Thoracic aorta (tissue), 2 donors: ENCODE measurements at places on chromosomes 2 and 18. TPM values are rescaled to one million over a fixed set of nuclear protein-coding genes. Genes with fewer than 3 reads are reported as not detected.

HOXD13 gene
- total RNA-seq: not detected

SOS1 gene
- 61.2 TPM for total RNA-seq

SLC14A1 gene
- total RNA-seq: 76.3 TPM

ATP5F1A gene
- 240 TPM for total RNA-seq

DNA sequence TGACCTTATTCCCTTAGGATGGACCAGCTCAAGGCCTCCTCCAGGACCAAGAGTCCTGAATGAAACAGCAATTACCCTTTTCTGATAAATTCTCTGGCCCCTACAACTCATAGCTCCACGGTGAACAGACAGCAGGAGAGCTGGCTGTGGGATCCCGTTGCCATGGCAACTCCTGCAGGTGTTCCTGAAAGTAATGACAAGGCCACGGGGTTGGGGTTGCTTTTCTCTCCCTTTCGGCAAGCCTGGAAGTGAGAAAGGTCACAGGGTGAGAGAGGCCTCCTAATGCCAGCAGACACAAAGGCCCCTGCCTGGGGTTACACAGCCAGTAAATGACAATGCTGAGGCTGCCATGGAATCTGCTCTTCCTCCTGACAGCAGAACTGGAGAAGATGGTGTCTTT is 403.0 kb downstream of the NBAS start:
- DNase-seq: no peak

DNA sequence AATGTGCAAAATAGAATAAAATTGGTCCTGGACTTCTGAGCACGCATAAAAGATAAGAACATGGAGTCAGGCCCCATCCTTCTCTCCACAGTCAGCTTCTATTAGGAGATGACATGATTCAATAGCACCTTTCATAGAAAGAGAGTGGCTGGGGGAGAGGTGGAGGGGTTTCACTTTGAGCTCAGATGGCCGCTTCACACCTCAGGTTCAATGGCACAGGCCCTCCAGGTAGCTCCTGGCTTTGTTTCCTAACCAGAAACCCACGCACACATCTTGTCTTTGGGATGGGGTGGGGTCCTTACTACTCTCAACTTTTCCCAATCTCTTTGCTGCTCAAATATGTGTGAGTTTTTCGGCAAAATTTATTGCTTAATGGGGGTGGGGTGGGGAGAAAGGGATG is 332.3 kb downstream of the CLIP4 start:
- no peak for DNase-seq

DNA sequence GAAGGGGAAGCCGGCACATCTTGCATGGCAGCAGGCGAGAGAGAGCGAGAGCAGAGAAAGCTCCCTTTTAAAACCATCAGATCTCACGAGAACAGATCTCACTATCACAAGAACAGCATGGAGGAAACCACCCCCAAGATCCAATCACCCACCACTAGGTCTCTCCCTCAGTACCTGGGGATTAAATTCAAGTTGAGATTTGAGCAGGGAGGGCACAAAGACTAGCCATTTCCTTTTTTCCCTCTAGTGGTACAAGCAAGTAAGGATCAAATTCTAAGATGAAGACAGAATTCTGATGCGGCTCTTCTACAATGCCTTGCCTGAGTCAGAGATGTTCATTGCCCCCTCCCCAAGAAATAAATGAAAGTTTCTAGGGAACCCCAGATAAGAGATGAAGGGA is 45.6 kb upstream of the ANKRD44 start:
- DNase-seq: no peak

DNA sequence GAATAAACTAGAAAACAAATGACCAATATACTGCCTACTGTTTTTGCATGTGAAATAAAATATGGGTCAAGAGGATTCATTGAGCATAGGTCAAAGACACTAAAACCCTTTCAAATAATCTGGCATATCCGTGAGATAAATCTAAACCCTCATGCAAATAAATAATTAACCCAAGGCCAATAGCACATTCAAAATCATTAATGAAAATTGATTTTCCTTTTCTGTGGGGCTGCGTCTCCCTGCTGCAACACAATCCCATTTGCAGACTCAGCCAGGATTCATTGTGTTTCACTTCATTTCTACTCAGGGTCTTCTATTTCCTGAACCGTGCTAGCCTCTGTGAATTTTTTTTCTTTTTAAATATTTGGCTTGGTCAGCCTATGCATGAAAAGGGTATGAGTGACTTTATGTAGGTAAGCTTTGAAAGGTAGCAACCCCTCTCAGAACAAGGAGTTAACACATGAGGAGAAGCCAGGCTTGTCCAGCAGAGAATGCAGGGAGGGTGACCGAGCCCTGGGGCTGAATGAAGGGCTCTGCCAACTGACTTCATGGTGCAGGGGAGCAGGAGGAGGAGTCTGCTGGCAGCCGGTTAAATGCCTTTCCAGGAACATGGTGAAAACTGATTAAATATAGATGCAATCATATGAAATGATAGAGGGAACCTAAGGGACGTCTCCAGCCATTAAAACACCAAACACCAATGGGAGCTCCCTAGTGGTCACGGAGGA is 10.3 kb upstream of the CTAGE1 start:
- DNase-seq: no peak

DNA sequence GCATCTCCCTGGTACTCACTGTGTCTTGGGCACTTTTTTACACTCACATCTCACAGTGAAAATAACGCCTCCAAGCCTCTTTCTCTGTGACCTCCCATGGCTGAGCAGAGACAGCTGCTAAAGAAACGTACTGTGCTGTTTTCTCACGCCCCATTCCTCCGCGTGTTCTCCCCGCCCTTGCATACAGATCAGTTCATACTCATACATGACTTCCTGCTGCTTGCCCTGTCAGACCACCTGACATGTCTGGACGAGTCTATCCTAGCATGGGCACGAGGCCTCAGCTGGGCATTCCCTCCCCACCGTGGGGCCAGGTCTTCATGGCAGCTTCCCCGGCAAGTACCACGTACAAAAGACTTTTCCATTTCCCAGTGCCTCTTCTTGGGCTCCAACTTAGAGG is 21.2 kb upstream of the IL1A start:
- no peak for DNase-seq

- DNase-seq: no peak
Observed at GRCh38 chr2:104976603-104977120, 61.2 kb upstream of the MRPS9 start.

DNA sequence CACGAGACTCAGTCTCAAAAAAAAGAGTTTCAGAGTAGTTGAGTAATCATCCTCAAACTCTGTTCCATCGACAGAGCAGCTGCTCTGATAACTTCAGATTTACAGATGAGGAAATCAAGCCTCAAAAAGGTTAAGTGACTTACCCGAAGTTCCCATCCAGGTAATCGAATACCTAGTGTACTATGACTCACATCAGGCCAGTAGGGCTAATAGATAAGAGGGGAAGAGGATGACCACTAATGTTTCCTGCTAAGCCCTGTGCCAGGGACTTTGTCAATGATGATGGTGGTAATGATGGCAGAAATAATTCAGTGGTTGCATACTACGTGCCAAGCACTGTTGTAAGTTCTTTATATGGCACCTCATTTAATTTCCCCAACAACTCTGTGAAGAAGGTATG is 80.9 kb downstream of the PLB1 start:
- no peak for DNase-seq

GRCh38 chr2:26648516-26648915 is 7.3 kb upstream of the CIB4 start:
- no peak for DNase-seq

- no peak for DNase-seq
Observed at GRCh38 chr2:108922141-108922915, 66.7 kb downstream of the EDAR start.

DNA sequence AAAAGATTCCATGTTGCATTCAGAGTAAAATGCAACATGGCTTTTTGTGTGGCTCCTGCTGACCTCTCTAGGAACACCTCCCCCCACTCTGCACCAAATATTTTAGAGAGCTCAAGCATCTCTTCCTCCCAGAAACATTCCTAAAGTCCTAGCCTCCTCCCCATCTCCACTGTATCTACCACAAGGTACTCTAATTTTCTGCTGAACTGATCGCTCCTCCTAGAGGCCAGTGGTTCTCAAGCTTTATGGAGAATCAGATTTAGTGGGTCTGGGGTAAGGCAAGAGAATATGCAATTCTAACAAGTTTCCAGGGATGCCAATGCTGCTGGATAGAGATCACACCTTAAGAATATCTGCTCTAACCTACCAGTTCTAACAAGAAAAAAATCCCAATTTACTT is 89.5 kb upstream of the HNRNPA3 start:
- DNase-seq: no peak

DNA sequence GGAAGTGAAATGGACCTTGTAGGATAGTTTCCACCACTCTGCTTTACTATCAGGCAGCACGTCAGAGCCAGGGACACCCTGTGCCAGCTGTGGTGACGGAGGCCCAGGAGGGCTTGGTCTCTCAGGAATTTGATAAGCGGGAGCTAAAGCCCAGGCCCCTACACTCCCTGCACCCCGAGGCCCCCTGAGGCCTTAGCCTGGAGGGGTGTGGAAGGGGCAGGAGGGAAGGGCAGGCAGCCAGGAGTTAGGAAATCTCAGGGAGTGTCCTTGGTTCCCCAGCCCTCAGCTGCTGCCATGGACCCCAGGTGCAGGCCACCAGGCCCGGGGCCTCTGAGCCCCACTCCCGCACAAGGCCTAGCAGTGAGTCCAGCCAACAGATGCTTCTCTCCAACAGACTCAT is 38.2 kb downstream of the PDIA6 start:
- DNase-seq: no peak

- DNase-seq: no peak
Observed at GRCh38 chr2:96152304-96153161, 7.3 kb upstream of the DUSP2 start.

DNA sequence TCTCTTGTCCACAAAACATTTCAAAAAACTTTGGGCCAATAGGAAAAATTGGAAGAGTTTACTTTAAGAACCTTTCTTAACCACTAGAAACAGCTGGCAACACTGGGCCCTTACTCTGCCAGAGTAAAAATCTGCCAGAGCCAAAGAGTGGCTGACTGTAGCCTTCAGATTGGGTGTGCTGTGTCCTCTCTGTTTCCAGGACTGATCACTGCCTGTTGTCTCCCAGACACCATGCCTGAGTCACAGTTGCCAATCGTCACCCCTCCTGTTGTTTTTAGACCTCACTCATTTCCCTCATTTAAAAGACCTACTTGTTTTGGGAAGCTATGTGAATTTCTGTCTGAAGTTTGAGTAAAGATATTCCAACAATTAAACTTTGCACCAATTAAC is 159.1 kb downstream of the PPP1R1C start:
- peak; percentile 4 for DNase-seq

DNA sequence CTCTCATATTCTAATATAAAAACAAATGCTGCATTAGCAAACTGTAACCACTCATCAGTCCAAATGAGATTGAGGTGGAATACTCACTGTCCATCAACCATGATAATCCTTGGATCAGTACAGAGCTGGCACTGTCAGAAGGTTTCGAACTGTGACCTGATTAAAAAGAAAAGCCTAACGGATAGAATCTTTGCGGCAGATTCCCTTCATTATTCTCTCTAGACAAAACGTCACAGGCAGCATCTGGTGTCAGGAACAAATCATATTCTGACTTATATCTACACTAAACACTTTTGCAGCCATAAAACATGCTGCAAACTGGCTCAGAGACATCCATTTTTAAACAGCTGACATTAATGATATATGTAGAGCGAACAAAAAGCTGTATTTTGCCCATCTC is 677.7 kb upstream of the NXPH2 start:
- no peak for DNase-seq

GRCh38 chr2:101655702-101656422 is 41.6 kb upstream of the MAP4K4 start:
- DNase-seq: peak; percentile 7

DNA sequence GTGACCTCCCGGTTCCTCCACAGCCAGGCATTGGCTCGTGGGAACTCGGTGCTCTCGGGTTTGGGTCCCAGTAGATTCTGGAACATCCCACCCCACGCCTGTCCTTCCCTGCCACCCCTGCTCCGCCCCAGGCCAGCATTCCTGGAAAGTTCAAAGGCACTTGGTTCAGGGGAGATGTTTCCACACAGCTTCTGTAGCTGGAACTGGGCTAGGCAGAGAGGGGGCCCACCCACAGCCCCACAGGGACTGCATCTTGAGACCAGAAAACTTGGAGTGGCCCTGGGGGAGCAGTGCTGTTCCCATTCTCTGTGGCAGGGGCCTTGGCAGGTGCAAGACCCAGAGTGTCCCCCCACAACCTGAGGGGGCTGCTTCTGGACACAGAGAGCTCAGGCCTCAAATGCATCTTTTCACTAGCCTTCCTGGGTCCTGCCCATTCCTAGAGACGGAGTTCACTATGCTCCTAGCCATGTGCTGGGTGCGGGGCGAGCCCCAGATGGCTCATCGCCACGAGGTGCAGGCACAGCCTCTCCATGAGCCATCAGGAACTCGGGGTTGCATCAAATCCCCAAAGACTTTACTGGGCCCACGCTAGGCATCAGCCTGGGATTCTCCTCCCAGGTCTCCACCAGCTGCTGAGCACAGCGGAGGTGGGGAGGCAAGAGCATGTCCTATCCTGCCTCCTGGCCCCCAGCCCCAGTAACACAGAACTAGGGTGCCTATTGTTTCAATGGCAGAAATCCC is 68.7 kb downstream of the ZFP36L2 start:
- DNase-seq: no peak

DNA sequence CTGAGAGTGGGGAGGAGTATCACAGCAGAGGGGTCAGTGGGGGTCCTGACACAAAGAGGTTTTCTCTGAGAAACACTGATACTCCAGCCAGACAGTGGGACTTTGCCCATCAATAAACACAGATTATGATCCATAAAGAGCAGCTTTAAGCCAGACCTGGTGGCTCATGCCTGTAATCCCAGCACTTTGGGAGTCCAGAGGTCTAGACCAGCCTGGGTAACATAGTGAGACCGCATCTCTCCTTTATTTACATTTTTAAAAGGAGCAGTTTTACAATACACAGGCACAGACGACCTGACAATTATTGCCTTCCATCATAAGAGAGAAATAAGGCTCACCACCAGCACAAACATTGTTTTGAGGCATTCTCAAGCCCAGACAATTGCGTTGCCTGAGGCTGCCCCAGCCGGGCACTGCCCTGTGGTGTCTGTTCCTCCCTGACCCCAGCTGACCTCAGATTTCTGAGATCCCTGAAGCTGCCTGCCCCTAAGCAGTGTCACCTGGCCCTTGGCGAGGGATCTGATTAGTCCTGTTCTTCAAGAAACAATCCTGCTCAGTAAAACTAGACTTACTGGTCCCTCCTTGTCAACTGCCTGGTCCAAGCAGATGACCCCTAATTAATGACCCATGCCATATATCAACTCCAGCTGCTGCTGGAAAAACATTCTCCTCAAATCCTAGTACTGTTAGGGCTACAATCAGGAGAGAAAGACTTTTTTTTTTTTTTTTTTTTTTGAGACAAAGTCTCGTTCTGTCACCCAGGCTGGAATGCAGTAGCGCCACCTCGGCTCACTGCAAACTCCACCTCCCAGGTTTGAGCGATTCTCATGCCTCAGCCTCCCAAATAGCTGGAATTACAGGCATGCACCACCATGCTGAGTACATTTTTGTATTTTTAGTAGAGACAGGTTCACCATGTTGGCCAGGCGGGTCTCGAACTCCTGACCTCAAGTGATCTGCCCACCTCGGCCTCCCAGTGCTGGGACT is 59.4 kb upstream of the SOS1 start:
- no peak for DNase-seq
